Stimulated activated CD4-positive, alpha-beta T cell treated with anti-CD3 and anti-CD28 coated beads, Interleukin-1b, Interleukin-23, amount 100 ng/mL, for 48 hours (primary cell): ENCODE measurements at places on chromosomes 5 and 9.

DNA sequence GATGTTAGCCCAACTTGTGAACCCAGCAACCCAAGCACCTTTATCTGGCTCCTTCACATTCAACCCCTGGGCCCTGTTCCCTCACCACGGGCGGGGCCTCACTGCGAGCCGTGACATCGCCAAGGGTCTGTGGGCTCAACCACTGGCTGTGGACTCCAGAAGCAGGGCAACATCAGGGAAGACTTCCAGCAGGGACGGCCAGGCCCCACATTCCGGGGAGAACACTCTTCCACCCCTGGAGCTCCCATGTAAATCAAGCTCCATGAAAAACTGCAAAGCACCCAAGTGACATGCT is 175.3 kb downstream of the ERCC6L2 start:
- DNase-seq = no peak

GRCh38 chr9:111969061-111969460 is 72.4 kb downstream of the UGCG start:
- DNase-seq = no peak

DNA sequence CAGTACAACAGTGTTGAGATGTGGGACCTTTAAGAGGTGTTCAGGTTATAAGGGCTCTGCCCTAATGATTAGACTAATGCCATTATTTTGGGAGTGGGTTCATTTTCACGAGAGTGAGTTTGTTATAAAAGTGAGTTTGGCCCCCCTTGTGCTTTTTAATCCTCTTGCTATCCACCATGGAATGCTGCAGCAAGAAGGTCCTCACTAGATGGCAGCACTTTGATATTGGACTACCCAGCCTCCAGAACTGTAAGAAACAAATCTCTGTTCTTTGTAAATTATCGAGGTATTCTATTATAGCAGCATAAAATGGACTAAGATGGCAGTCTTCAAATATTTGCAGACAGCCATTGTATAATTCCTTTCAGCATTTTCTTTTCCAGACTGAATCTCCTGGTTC is 212.4 kb downstream of the LRRC70 start:
- no peak for DNase-seq

GRCh38 chr9:32394381-32395049 is 10.1 kb downstream of the ACO1 start:
- no peak for DNase-seq

- no peak for DNase-seq
Measured at GRCh38 chr5:102375272-102375671, 79.2 kb upstream of the SLCO4C1 start.

DNA sequence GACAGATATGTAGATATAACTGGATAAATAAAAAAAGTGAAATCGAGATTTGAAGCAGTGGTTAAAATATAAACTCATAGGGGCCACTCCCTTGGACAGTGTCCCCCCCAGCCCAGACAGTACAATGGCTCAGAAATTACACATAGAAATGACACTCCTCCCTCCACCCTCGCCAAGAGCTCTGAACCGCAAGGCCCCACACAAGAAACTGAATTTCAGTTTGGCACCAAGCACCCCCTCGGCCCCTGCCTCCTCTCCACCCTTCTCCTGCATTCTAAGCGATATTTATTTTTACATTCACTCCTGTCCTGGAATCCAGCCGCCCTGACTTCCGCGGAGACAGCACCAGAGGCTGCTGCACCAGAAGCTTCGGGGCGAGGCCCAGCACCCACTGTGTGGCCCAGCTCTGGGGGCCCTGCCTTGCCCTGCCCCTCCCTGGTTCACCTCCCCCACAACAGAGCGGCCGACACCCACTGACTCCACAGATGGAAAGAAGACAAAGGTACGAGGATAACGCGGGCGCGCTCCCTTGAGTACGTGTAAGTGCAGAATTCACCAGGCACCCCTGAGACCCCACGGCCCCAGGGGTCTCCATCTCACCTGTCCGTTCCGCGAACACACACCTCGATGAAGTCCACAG is 11.0 kb downstream of the STC2 start:
- no peak for DNase-seq

- no peak for DNase-seq
Measured at GRCh38 chr9:113484258-113484730, 20.8 kb downstream of the RGS3 start.

DNA sequence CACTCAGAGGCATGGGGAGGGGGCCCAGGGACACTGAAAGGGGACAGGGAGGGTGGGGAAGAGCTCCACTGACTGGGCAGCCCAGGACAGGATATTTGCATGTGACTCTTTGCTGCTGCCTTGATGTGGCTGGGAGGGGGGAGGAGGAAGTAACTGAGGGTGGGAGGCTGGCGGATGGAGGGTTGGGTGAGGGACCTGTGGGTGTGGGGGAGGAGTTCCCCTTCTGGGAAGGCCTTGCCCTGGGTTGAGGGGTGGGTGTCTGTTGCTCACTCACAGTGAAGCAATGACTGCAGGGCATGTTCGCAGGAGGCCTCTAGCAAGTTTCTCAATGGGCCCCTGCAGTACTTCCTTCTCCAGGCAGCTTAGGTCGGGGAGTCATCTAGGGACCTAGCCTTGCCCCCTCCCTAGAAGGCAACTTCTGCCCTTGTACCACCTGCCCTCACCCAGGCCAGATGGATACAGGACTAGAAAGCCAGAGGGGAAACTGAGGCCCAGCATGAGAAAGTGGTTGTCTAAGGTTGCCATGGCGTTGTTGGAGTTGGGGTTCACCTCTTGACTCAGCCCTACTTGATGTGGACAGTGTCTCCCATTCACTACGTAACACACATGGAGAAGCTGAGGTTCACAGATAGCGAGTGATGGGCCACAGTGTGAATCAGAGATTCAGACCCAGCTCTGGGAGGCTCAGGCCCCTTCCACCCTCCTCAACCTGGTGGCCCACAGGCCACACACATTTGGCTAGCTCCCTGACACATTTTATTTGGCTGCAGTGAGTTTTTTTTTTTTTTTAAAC is 3.0 kb downstream of the GRK6 start:
- DNase-seq = peak; percentile 95

GRCh38 chr5:151348789-151349188 is 1.4 kb upstream of the SLC36A2 start:
- DNase-seq = no peak

GRCh38 chr5:173735184-173735583 is 118.7 kb upstream of the BOD1 start:
- no peak for DNase-seq

DNA sequence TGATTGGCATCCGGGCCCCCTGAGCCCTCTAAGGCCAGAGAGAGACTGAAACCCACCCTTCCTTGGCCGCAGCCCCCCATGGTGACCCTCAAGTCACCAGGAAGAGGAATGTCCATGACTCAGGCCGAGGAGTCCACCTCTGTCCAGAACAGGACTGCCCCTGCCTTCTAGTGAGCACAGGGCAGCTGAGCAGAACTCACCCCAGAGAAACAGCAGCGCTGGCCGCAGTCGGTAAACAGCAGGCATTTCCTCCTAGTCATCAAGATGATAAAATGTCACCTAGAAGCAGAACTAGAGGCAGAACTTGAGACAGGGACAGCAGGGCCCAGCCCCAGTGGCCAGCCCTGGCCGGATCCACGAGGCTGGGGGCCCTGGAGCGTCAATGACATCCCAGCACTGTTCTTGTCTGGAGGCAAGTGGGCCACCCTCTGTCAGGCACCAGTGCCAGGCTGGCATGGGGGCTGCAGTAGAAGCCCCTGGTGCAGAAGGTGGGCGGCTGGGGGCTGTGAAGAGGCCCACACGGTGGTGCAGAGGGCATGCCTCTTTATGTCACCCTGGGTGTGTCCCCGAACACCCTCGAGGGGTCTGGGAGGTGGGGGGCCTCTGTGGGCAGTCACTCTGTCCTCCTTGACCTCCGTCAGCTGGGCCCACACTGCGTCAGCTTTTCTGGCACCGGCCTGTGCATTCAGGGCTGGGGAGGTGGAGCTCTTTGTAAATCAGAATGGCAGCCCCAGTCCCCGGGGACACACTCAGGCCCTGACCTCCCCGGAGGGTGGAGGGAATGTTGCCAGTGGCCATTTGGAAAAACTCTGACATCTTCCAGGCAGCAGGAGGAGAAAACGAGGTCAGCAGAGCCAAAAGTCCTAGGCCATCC is 83.0 kb downstream of the NTNG2 start:
- DNase-seq = no peak

DNA sequence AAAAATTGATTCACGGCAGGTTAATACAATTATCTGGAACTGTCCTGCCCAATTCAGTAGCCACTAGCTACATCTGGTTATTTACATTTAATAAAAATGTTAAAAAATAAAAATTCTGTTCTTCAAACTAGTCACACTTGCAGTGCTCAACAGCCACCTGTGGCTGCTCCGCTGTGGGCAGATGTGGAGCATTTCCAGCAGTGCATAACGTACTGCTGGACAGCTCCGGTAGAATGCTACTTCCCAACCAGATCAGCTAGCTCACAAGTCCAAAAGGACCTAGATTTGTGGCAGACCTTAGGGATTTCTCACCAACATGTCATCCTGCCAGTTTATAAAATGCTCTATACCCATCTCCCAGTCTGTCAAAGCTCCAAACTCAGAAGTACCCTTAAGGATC is 42.8 kb downstream of the SETX start:
- no peak for DNase-seq

DNA sequence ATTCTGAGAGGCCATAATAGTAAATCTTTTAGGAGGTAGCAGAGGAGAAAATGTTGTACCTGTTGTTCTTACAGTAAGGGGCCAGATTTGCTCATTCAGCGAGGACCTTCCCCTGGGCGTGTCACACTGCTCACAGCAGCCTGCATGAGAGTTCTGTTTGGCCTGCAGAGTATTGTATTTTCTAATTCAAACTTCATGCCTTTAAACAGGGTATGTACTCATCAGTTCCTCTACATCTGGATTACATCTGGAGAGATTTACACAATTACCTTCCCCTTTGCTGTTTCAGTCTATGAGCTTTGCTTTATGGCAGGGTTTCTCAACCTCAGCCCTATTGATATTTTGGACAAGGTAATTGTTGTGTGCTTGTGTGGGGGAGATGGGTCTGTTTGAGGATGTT is 170.9 kb upstream of the STK32A start:
- DNase-seq = no peak

DNA sequence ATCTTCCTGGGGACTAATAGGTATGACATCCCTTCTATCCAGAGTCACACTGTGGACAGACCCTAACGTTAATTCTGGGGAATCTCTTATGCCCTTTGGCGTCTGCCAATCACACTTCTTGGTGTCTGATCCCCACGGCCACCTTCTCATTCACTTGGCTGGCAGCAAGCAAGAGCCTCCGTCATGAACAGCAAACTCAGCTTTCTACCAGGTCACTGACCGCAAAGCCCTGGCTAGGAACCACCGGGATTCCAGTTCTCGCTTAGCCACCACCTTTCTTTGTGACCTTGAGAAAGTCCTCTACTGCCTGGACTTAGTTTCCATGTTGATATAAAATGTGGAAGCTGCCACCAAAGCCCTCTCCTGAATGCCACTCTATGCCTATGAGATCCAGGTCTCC is 67.7 kb upstream of the FCN1 start:
- no peak for DNase-seq

- no peak for DNase-seq
Measured at GRCh38 chr9:130896233-130897014, at the start of gene QRFP. TSS of gene QRFP (minus strand) at chr9:130896812. CDS start at chr9:130893838, 2,974 bp downstream.

DNA sequence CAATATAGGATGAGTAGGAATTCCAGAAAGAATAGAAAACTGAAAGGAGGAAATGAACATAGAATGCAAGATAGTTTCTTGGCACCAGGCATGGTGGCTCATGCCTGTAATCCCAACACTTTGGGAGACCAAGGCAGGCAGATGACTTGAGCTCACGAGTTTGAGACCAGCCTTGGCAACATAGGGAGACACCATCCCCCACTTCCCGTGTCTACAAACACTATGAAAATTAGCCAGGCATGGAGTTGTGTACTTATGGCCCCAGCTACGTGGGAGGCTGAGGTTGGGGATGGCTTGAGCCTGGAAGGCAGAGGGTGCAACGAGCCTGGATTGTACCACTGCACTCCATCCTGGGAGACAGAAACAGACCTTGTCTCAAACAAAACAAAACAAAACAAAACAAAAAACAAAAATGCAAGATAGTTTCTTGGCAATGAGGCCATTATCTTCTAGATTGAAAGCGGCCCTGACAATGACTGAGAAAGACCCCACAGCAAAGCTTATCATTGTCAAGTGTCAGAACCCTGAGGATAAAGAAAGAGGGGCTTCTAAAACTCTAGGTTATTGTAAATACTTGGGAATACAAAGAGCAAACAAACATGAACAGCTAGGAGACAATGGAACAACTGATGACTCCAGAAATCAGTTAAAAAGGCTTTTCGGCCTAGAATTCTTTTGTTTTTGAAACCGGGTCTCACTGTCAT is 9.2 kb downstream of the SQSTM1 start:
- DNase-seq = no peak

DNA sequence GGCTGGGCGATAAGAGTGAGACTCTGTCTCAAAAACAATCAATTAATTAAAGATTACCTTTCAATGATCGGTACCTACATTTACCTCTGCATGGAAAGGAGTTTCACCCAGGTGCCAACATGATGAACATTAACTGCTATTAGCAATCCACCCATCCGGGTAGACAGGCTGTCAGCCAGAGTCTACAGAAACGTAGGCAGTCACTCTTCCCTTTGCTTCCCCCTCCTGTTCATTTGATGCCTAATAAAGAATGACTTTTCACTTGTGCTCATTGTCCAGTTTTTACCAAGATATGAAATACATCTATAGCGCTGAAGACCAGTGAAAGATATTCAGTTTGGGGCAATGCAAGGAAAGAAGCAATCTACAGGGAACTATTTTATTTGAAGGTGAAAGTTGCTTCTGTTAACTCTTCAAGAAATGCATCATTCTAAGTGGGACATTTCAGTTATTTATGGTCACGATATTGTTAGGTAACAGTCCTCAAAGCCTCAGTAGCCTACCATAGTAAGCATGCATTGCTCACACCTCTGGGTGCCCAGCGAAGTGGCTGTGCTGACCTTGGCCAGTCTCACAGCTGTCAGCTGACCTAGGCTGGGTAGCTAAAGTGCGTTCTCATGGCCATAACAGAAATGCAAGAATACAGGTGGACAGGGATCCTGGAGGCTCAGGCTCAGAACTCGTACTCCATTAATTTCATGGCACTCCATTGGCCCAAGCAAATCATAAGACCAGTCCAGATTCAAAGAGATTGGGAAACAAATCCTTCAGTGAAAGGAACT is 87.2 kb upstream of the DMRT1 start:
- DNase-seq = no peak
